ENCODE measurements at places on chromosomes 6 and 20. TPM values are rescaled to one million over a fixed set of nuclear protein-coding genes. Genes with fewer than 3 reads are reported as not detected.

The LY6G6F gene
- not detected for total RNA-seq

The GGTLC1 gene
- total RNA-seq, result not detected

The MACROD2 gene
- 126 TPM for total RNA-seq

The BPIFB2 gene
- total RNA-seq, result not detected

The POPDC3 gene
- total RNA-seq, result 0.94 TPM

The MYB gene
- total RNA-seq, result 5.6 TPM

The NOX3 gene
- total RNA-seq, result not detected

Measured in parietal lobe (tissue), 2 donors.